ENCODE measurements at places on chromosomes 1 and 21.

DNA sequence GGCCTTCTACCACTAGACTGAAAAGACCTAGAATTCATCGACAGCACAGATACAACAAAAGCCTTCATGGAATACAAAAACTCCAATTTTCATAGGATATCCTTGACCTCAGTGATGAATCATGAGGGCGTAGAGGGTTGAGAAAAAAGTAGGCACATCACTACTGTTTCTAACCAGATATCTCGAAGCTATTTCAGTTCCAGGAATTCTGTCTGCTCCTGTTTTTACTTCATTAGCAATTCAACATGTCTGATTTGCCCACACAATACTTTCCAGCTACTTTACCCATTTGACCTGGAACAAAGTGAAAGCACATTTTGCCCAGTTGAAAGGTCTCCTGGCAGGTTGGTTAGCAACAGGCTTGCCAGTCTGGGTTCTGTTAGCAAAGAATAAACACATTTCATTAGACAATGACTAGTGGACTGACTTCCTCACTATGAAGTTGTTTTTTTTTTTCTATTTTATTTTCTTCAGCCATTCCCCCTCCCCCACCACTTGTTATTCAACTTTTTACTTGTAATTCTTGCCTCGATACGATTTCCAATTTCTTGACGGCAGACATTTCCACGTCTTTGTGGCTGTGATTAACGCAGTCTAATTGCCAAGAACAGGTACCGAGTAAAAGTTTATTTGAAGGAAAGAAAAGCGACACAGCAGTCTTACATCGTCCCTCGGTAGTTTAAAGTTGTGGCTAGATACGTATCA, 4.0 kb upstream of the ZBTB18 start:
- no peak for DNase-seq

GRCh38 chr1:204931768-204932572, 61.3 kb downstream of the NFASC start:
- no peak for DNase-seq

DNA sequence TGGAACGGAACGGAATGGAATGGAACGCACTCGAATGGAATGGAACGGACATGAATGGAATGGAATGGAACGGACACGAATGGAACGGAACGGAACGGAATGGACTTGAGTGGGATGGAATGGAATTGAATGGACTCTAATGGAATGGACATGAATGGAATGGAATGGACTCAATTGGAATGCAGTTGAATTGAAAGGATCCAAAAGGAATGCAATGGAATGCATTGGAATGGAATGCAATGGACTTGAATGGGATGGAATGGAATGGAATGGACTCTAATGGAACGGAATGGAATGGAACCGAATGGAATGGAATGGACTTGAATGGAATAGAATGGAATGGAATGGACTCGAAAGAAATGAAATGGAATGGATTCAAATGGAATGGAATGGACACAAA, 102.4 kb upstream of the OR4F16 start:
- DNase-seq: no peak

DNA sequence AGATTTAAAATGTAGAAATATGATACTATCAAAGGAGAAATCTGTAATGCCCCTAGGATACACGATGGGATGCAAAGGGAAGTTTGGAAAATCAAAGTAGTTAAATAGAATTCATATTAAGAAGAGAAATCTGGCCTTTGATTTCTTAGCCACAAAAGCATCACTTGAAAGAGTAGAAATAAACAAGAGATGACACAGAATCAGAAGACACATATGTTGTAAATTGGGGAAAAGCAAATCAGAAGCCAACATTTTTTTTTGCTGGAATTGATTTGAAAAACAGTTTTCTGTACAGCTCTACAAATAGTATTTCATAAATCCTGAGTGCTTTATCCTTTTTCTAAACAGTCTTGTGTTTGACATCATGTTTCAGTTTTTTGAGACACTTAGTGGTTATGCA, 12.4 kb upstream of the TNFSF18 start:
- no peak for DNase-seq

DNA sequence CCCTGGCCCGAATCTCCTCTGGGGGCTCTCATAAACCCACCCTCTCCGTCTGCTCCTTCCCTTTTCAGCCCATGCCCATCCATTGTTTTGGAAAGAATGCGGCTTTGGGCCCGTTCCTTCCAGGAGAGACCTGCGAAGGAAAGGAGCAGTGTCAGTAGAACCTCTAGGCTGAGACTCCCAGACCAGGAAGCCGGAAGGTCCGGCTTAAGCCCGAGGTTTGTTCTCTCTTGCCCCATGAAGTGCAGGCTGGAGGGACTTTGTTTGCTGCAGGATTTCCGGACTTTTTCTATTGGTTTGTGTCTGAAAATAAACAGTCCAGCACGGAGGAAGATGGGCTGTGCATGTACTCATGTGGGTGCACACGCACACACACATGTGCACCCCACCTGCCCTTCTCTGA, 49.8 kb downstream of the ELK4 start:
- no peak for DNase-seq

DNA sequence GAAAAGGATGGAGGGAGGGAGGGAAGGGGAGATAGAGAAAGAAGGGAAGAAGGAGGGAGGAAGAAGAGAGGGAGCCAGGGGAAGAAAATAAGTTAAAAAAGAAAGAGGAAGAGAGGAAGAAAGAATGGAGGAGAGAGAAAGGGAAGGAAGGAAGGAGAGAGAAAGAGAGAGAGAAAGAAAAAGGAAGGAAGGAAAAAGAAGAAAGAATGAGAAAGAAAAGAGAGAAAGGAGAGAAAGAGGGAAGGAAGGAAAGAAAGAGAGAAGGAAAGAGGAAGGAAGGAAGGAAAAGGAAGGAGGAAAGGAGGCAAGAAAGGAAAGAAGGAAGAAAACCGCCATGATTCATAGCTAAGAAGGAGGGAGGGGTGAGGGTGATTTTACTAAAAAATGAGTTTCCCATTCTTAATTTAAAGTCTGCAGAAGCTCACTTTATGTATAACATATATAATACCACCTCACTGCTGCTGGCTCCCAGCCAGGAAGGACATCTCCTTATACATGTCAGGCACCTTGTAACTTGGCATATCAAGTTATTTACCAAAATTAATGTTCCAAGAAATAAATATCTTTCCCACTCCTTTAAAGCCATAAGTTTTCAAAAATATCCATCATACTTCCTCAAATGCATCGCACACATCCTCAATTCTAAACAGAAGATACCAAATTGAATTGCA, 46.0 kb upstream of the OLIG2 start:
- DNase-seq: no peak

GRCh38 chr1:227712648-227713047, 22.5 kb downstream of the JMJD4 start:
- DNase-seq: no peak

All from stimulated activated CD8-positive, alpha-beta memory T cell treated with anti-CD3 and anti-CD28 coated beads, Interleukin-7, amount 100 ng/mL, for 1 hour (primary cell).